ENCODE measurements at places on chromosomes 7 and 10.

GRCh38 chr7:78514634-78515033 lies 716.1 kb downstream of the PHTF2 start:
- H3K4me3 ChIP-seq, result no peak overlapping the region
- H3K27ac ChIP-seq, result no peak overlapping the region
- H3K27me3 ChIP-seq, result no peaks in the 10 kb centered on the region
- H3K36me3 ChIP-seq, result no peaks in the 10 kb centered on the region

GRCh38 chr7:103432712-103433111 lies 13.3 kb downstream of the SLC26A5 start:
- H3K4me3 ChIP-seq, result no peak overlapping the region
- no peak overlapping the region for H3K27ac ChIP-seq
- DNase-seq, result no peak
- no peaks in the 10 kb centered on the region for H3K4me1 ChIP-seq
- H3K36me3 ChIP-seq, result no peaks in the 10 kb centered on the region

DNA sequence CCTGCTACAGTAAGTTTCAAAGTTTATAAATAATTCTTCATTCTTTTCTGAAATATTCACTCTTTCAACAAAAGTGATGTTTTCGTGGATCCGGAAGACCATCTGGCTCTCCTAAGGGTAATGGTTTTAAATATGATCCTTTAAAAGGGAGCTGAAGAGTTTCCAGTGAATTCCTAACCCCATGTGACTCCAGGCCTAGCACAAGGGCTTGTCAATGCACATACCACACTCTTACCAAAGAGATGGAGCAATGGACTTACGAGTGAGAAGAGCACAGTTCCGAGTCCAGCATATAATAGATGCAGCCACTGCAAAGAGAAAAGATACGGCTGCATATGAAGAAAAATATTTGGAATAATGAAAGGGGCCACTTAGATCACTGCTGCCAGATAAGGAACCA lies 32.1 kb upstream of the GATAD1 start:
- H3K36me3 ChIP-seq, result no peaks in the 10 kb centered on the region
- no peak overlapping the region for H3K27ac ChIP-seq
- peaks cover 8% of the 10 kb centered on the region for H3K27me3 ChIP-seq
- DNase-seq, result no peak
- no peak overlapping the region for H3K4me3 ChIP-seq

DNA sequence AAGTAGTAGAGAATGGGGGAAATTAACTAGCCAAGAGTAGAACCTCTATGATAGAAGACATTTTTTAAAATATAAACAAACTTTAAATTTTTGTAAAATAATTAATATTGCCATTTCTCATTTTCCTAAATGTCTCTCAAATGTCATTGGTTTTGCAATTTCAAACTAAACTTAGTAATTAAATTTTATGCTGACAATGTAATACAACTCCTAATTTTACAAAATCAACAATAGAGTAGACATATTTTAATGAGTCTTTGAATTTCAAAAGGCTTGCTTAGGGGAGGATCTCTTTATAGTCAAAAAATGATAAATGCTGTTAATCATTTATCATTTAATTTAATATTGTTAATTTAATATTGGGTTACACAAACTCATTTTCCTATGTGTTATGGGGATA lies 81.8 kb downstream of the ZWINT start:
- H3K4me1 ChIP-seq, result no peaks in the 10 kb centered on the region
- H3K27me3 ChIP-seq, result no peaks in the 10 kb centered on the region
- H3K36me3 ChIP-seq, result no peaks in the 10 kb centered on the region
- H3K27ac ChIP-seq, result no peak overlapping the region
- DNase-seq, result no peak

GRCh38 chr10:63766745-63767137 lies 245.5 kb downstream of the REEP3 start:
- peaks cover 18% of the 10 kb centered on the region for H3K27me3 ChIP-seq
- no peaks in the 10 kb centered on the region for H3K4me1 ChIP-seq
- no peak overlapping the region for H3K27ac ChIP-seq
- H3K36me3 ChIP-seq, result no peaks in the 10 kb centered on the region
- DNase-seq, result no peak
- no peak overlapping the region for H3K4me3 ChIP-seq

All from activated T-helper 2 cell treated with anti-CD3 and anti-CD28 coated beads, Interferon-gamma antibody, Interleukin-2, Interleukin-4, amounts not matched to agents 10 μg/mL and 5 μg/mL and 100 μg/mL, durations not matched to agents 14 hours and 24 hours and 36 hours (primary cell).